WERI-Rb-1 (cell line): ENCODE measurements at places on chromosomes 1 and 21.

DNA sequence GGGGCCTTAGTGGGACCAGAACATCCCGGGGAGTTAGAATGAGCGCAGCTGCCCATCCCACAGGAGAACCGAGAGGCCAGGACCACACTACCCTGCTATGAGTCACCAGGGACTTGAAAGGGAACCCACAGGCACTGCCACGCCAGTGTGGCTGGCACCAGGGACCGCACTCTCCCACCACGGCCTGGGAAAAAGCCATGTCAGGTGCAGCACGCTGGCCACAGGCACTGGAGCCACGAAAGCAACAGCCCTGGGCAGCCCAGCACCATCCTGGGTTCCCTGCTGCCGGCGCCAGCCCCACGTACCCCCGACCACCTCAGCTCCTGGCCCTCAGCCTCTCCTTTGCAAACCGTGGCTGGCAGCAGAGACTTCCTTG lies 14.1 kb upstream of the TMEM240 start:
- no peak for DNase-seq

- peak; percentile 2 for DNase-seq
Measured at GRCh38 chr1:53554592-53555305, 95.5 kb downstream of the DMRTB1 start.

GRCh38 chr1:204651843-204652421 lies 33.6 kb downstream of the LRRN2 start:
- DNase-seq, result peak; percentile 65

DNA sequence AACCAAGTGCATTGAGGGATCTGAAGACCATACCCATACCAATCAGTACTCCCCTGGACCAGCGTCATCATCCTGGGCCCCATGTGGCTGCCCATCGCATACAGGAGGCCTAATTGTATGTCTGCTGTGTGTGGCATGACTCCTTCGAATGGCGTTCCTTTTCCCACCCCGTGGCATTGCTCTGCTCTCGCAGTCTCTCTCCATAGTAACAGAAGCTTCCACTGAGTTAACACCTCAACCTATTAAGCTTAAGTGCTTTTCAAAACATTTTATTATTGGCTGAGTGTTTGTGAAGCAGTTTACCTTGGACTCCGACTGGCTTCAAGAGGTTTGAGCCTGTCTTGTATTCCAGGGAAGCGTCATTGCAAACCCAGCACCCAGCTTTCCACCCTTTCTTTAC lies 187.1 kb upstream of the LMO4 start:
- DNase-seq, result no peak

DNA sequence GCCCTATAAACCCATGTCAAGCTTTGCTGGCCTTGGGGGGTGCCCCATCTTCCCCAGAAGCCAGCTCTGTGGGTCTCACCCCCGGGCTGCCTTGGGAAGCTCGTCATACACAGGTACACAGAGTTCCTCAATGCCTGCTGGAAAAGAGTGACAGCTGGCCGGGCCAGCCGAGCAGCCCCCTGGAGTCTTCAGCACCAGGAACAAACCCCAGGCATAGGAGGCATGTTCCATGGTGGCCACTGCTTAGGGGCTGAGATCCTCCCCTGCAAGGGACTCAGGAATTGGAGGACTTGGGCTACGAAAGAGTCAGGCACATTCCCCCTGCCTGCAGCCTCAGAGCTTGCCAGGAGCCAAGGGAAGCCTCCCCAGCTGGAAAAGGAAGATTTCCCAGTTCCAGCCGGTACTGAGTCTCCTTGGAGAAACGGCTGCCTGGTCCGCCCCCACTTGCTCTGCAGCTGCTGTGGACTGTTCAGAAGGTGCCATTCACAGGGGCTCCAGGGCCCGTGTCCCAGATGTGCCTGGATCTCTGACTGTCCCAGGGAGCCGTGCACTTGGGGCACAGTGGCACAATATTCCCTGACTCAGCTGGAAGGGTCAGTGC lies 89.5 kb downstream of the STUM start:
- DNase-seq, result no peak

GRCh38 chr1:153250166-153250565 lies 9.3 kb upstream of the LORICRIN start:
- DNase-seq, result no peak
